ENCODE measurements at places on chromosomes 5 and 9. TPM values are rescaled to one million over a fixed set of nuclear protein-coding genes. Genes with fewer than 3 reads are reported as not detected.

The VDAC1 gene
- total RNA-seq: 453 TPM

The OTP gene
- not detected for total RNA-seq

The SPATA31C1 gene
- not detected for total RNA-seq

The TRPM3 gene
- total RNA-seq: 0.33 TPM

The CYLC2 gene
- not detected for total RNA-seq

The NUP214 gene
- total RNA-seq: 21.6 TPM

The OR1Q1 gene
- total RNA-seq: not detected

All from melanocyte of skin (primary cell).